ENCODE measurements at places on chromosomes 11 and 22. TPM values are rescaled to one million over a fixed set of nuclear protein-coding genes. Genes with fewer than 3 reads are reported as not detected.

The ALDH3B1 gene
- total RNA-seq: 1.3 TPM

The A4GALT gene
- 1.3 TPM for total RNA-seq

The IGLL1 gene
- 78.6 TPM for total RNA-seq

The CBLIF gene
- not detected for total RNA-seq

DNA sequence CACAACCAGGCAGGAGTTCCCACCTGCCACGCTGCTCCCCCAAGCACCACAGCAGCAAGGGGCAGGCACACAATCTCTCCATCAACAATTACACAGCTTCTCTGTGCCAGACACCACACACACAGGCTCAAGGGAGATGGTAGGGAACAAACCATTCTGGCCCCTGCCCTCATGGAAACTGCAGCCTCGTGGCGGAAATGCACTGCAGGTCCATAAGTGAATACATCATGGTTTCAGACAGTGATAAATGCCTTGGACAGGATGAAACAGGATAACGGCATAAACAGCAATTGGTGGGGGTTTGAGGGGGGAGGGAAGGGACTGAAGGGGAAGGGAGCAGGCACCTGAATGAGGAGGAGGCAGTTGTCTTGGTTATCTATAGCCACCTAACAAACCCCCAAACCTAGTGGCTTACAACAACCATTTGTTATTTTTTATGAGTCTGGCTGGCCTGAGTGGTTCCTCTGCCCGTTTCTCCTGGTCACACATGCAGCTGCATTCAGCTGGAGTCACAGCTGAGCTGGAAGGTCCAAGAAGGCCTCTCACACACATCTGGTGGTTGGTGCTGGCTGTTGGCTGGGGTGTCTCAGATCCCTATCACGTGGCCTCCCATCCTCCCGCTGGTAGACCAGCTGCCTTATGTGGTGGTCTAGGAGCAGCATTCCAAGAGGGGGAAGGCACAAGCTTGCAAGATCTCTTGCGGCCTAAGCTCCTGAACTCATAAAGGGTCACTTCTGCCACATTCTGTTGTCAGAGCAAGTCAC, 15.0 kb upstream of the YWHAH start:
- H3K27me3 ChIP-seq: no peaks in the 10 kb centered on the region
- no peak overlapping the region for H3K4me3 ChIP-seq
- H3K36me3 ChIP-seq: no peaks in the 10 kb centered on the region
- no peak overlapping the region for H3K27ac ChIP-seq
- H3K4me1 ChIP-seq: no peaks in the 10 kb centered on the region

The MORC2 gene
- 10.7 TPM for total RNA-seq

DNA sequence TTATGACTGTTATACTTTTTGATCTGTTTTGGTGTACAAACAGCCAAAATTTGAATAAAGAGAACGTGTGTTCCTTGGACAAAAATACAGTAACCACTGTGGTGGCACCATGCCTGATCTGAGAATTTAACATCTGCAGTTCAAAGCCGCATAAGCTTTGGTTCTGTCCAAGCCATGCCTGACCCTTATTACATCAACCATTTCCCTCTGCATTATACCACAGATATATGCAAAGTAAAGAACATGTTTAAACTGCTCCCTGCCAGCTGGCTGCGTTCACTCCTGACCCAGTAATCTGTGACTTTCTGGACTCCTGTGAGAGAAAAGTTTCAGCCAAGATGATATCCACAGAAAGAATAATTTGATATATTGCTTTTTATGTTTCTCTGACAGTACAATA, 890.5 kb upstream of the ANO3 start:
- no peak overlapping the region for H3K4me3 ChIP-seq
- DNase-seq: no peak
- no peaks in the 10 kb centered on the region for H3K4me1 ChIP-seq
- H3K36me3 ChIP-seq: no peaks in the 10 kb centered on the region
- H3K27me3 ChIP-seq: no peaks in the 10 kb centered on the region

DNA sequence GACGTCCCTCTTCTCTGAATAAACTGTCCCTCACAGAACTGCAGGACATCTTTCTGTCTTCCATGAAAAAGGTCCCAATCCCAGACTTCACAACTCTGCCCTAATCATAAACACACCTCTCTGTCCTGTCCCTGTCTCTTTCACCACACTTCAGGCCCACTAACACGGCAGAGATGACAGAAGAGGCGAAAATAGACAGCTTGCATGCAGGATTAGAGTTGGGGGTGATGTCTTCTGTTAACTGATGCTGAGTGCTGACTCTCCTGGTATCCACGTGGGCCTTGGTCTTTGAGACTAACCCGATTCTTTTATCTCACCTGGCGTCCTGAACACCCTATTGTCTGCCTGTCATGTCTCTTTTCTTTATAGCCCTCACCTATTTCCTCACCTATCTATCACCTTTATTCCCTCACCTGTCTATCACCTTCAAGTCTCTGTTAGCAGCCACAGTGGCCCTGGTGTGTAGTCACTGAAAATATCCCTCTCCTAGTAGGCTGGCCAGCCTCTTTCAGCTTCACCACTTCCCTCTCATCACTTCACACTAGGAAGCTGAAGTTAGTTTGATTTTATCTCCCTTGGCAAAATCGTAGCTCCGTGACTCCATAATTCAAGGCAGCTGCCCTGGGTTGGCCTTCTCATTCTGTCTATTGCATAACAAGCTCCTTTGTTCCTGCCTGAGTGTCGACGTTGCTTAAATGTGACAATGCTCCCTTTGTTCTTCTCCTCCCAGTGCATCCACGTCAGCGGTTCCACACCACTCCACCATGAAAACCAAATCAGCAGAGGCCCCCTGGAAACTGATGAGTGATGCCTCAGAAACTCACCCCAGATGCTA, 30.6 kb upstream of the DRD2 start:
- DNase-seq: no peak
- no peaks in the 10 kb centered on the region for H3K27me3 ChIP-seq

DNA sequence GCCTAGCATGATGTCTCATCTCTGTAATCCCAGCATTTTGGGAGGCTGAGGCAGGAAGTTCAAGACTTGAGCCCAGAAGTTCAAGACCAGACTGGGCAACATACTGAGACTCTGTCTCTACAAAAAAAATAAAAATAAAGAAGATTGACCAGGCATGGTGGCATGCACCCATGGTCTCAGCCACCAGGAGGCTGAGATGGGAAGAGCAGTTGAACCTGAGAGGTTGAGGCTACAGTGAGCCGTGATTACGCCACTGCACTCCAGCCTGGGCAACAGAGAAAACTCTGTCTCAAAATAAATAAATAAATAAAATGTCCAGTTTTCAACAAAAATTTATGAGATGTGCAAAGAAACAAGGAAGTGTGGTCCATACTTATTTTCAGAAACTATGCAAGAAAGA, 28.3 kb downstream of the EFCAB6 start:
- no peak overlapping the region for H3K4me3 ChIP-seq
- H3K27ac ChIP-seq: no peak overlapping the region
- H3K4me1 ChIP-seq: no peaks in the 10 kb centered on the region

GRCh38 chr11:99893811-99894210, 793.3 kb upstream of the ARHGAP42 start:
- H3K36me3 ChIP-seq: no peaks in the 10 kb centered on the region
- H3K4me3 ChIP-seq: no peak overlapping the region
- DNase-seq: no peak

The HPX gene
- total RNA-seq: 0.38 TPM

DNA sequence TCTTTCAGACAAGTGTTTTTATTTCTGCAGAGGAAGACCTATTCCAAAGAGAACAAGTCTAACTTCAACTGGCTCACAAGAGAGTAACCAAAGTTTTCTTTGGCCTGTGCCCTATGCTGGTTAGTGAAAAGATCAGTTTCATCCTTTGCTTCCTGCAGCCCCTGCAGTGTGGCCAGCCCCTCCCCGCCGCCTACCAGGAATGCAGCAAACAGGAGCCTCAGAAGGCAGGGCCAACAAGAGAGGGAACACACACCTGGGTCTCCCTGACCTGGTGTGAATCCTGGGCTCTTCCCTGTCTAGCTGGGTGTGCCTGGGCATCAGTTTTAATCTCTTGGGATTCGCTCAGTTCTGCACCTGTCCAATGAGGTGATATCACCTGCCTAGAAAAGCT, 21.5 kb upstream of the SCARF2 start:
- H3K4me1 ChIP-seq: peaks cover 19% of the 10 kb centered on the region
- no peak overlapping the region for H3K27ac ChIP-seq
- no peak overlapping the region for H3K4me3 ChIP-seq

The XKR3 gene
- total RNA-seq: 0.05 TPM

GRCh38 chr22:35444685-35445399, 44.9 kb downstream of the MCM5 start:
- DNase-seq: no peak
- peaks cover 27% of the 10 kb centered on the region for H3K36me3 ChIP-seq
- no peak overlapping the region for H3K4me3 ChIP-seq
- H3K27me3 ChIP-seq: no peaks in the 10 kb centered on the region
- no peaks in the 10 kb centered on the region for H3K4me1 ChIP-seq

DNA sequence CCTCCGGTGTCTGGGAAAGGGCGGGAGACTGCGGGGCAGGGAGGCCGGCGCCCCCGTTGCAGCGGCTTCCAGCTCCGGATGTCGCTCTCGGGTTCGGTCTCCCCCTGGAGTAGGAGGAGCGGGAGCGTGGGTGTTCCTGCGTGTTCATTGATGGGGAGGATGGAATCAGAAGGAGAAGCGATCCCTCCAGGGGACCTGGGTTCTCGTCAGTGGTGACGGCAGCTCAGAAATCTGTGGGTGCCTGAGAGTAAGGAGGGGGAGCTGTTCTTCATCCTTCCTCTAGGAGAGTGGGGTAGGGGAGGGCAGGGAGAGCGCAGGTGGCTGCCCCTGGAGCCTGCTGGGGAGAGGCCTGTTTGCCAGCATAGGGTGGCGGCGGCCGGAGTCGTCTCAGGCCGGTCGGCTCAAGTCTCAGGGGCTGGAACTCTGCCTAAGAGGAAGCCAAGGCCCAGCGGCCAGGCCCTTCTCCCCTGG, 1.1 kb downstream of the UBASH3B start:
- H3K27ac ChIP-seq: peak overlapping the region; percentile 87
- no peak for DNase-seq
- peak overlapping the region; percentile 96 for H3K4me3 ChIP-seq
- peaks cover 59% of the 10 kb centered on the region for H3K4me1 ChIP-seq

DNA sequence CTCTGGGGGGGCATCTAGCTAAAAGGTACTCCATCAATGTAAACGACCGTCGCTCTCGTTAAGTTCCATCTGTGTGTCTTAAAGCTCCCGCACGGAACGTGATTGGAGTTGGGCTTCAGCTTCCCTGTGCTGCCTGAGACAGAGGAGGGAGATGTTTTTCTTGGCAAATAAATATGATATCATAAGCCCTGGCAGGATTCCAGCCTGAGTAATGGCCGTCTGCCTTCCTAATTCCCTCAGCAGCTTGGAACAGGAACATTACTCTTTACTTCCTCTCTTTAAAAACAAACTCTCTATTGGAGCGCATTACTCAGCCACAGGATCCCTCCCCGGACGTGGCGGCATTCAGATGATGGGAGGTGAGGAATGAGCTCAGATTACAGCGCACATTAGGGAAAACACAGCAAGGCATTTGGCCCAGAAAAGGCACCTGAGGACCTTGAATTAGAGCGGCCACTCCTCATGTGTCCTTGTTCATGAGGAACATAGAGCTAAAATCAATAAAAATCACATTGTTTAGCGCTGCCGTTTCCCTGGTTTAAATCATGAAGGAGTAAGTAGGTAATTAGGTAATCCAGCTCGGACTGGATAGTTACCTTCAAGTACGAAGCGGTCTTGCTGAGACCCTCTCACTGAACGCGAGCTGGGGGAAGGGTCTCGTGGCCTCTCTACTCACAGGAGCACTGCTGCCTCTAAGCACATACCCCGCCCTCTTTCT, 230.4 kb downstream of the ST3GAL4 start:
- DNase-seq: peak; percentile 11
- no peak overlapping the region for H3K4me3 ChIP-seq
- peaks cover 17% of the 10 kb centered on the region for H3K27me3 ChIP-seq
- H3K36me3 ChIP-seq: no peaks in the 10 kb centered on the region

The AIP gene
- 111 TPM for total RNA-seq

The RASGRP2 gene
- total RNA-seq: 38.1 TPM

GRCh38 chr22:46849101-46849500, 86.7 kb downstream of the TBC1D22A start:
- no peak overlapping the region for H3K4me3 ChIP-seq
- H3K36me3 ChIP-seq: peaks cover 5% of the 10 kb centered on the region
- H3K4me1 ChIP-seq: no peaks in the 10 kb centered on the region
- no peak overlapping the region for H3K27ac ChIP-seq
- DNase-seq: no peak
- no peaks in the 10 kb centered on the region for H3K27me3 ChIP-seq

- no peaks in the 10 kb centered on the region for H3K27me3 ChIP-seq
- no peaks in the 10 kb centered on the region for H3K36me3 ChIP-seq
- H3K27ac ChIP-seq: no peak overlapping the region
- DNase-seq: no peak
- H3K4me3 ChIP-seq: no peak overlapping the region
Observed at GRCh38 chr11:2103668-2104523, 35.3 kb downstream of the IGF2 start.

- H3K4me1 ChIP-seq: peaks cover 37% of the 10 kb centered on the region
- H3K36me3 ChIP-seq: no peaks in the 10 kb centered on the region
- peak overlapping the region; percentile 80 for H3K4me3 ChIP-seq
- no peak for DNase-seq
- peaks cover 8% of the 10 kb centered on the region for H3K27me3 ChIP-seq
- H3K27ac ChIP-seq: peak overlapping the region; percentile 54
Observed at GRCh38 chr11:35141071-35141470, 2.1 kb downstream of the CD44 start.

DNA sequence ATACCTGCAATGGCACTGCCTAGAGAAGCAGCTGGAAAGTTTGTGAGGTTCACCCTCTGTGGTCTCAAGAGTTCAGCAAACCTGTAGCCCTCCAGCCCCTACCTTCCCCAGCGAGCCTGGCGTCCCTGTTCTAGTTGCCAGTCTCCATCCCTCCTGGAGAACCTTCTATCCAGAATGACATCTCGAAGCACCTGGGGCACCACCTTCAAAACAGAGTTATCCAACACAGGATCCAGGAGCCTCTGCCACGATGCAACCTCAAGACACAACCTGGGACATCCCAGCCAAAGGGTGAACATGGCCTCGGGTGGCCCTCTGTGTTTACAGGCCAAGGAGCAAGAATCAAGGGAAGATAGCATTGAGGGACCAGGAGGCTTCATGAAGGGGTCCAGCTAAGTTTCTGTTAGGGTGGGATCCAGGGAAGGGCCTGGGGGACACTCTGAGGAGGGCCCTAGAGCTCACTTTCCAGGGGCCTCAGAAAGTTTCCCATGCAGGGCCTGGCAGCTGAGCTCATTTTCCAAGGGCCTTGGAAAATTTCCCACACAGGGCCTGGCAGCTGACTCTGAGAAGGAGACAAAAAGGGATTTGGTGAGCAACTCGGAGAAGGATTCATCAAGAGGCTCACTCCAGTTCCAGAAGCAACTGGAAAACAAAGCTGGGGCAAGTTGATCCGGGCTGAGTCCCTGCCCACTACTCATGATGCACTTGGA, 36.9 kb upstream of the SYT13 start:
- peaks cover 2% of the 10 kb centered on the region for H3K27me3 ChIP-seq
- H3K4me1 ChIP-seq: no peaks in the 10 kb centered on the region
- H3K36me3 ChIP-seq: no peaks in the 10 kb centered on the region

The ACR gene
- not detected for total RNA-seq
